MG63 (cell line): ENCODE measurements at places on chromosomes 5 and 9. TPM values are rescaled to one million over a fixed set of nuclear protein-coding genes. Genes with fewer than 3 reads are reported as not detected.

GRCh38 chr5:132668706-132669454 lies 4.9 kb upstream of the IL4 start:
- no peak for DNase-seq

The ANKDD1B gene
- not detected in 2 replicates for total RNA-seq

- no peak for DNase-seq
Measured at GRCh38 chr5:122436615-122437014, 124.6 kb downstream of the SNCAIP start.

DNA sequence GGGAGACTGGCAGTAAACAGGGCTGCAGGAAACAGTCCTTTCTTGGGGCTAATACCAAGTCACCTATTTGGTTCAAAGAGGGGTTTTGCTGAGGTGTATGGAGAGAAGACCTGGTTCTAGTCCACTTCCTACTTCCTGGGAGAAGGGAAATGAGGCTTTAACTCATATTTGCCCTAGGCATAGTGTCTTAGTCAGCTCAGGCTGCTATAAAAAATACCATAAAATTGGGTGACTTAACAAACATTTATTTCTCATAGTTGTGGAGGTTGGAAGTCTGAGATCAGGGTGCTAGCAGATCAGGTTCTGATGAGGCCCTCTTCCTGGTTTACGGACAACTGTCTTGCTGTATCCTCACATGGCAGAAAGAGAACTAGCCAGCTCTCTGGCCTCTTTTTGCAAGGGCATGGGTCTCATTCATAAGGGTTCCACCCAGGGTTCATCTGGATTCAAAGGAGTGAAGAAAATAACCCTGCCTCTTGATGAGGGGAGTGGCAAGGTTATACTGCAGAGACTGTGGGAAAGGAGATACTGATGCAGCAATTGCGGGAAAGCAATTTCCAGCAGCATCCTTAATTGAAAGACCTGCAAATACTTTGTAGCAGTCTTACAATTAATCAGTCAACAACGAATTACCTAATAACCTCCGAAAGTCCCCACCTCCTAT lies 40.5 kb downstream of the ANKDD1B start:
- no peak for DNase-seq

- DNase-seq, result no peak
Measured at GRCh38 chr9:83401328-83401900, 136.8 kb downstream of the FRMD3 start.

DNA sequence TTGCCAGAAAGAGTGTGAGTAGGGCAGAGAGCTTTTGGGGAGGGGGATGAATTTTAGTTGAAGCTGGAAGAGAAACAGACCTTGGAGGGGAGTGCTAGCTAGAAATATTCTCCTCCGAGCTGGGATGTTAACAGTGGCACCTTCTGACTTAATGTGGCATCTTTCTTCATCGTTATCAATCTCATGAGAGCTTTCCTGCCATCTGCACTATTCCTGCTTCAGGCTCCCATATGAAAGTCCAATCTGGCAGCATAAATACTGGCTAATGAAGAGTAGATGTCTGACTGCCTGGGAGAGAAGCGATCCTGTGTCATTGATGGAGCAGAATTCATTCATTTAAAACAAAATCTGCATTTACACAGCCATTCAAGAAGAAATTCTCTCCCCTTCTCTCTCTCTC lies 284.5 kb downstream of the TMEM38B start:
- no peak for DNase-seq

The BAAT gene
- 0.13 TPM in 1 of 2 replicates, not detected in the other for total RNA-seq

GRCh38 chr9:125613141-125613540 lies 93.9 kb downstream of the MAPKAP1 start:
- no peak for DNase-seq

DNA sequence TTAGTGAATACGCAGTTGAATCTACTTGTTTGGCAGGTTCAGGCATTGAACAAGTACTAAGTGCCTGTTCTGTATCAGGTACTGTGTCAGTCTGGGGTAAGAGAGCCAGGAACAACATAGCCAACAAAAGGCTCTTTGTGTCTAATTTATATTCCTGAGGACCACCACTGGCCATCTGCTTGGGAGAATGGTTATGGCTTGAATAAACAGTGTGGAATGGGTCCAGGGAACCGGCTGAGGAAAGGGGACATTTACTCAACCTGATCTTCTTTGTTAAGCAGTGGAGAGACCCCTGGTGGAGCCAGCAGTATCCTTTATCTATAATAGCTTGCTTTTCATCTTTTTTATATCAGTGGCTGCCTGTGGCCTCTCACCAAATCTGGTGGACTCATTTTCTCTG lies 38.6 kb downstream of the EXOSC2 start:
- DNase-seq, result no peak

DNA sequence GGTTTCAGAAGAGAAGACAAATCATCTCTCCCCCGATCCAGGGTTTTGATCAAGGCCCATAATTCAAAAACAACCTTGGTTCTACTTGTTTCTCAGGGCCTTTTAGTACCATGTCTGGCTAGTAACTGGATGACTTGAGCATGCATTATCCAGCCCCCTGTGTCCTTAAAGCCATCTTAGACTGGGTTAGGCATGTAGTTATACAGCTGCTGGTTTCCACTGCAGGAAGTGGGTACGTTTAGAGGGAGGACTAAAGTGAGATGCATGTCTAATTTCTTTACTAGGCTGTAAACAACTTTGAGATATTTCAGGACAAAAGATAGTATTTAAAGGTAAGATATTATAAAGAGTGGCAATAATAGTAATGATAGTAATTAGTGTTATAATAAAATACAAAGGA lies 372.0 kb downstream of the PLK2 start:
- DNase-seq, result no peak

GRCh38 chr5:91361790-91362189 lies 21.3 kb downstream of the ARRDC3 start:
- DNase-seq, result no peak

GRCh38 chr9:127523312-127523851 lies 72.1 kb downstream of the LRSAM1 start:
- no peak for DNase-seq

DNA sequence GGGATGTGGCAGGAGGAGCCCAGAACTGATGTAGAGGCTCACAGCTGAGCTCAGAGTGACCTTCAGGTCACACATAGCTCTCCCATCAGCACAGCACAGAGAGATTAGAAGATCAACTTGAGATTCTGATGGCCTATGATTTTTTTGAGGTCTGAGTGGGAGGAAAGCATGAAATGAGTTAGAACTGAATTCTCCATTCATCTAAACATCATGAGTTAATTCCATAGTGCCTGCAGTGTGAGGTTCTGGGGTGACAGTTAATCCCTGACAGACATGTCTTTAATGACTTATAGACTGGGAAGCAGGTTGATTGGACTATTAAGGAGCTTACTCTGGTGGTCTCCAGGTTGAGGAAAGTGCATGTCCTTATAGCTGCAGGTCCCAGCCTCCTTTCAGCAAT lies 22.4 kb downstream of the SLC22A5 start:
- DNase-seq, result no peak

GRCh38 chr5:73444499-73445438 lies 3.8 kb downstream of the FOXD1 start:
- no peak for DNase-seq

GRCh38 chr9:137552022-137552768 lies 516 bp downstream of the MRPL41 start:
- DNase-seq, result no peak

DNA sequence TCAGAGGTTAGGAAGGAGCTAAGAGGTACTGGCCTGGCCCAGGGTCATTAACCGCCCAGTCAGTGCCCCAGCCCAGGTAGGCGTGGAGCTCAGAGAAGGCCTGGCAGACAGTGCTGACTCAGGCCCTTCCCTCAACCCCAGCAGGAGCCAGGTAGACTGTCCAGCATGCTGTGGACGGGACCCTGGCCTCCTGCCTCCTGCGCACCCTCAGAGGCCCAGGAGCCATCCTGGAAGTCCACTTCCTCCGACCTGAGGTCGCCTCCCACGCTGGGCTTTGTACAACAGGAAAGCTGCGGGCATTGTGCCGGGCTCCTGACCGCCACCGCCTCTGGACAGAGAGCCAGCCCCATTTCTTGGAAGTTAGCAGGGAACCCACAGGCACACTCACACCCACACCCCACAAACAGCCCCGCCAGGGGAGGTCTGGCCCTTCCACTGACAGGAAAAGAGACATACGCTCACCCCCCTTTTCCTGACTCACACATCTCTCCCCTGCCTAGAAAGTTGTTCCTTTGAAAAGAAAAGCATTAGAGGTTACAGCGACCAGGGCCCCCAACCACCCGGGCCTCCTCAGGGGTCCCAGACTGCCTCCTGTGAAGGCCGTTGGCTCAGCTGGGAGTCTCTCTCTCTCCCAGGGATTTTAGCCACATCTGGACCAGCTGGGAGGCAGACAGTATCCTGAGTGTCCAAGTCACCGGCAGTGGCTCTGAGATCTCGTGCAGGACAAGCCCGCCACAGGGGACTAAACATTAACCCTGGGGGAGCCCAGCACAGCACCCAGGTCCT lies 7.7 kb downstream of the RALGDS start:
- no peak for DNase-seq

GRCh38 chr9:129036923-129037766 lies 719 bp downstream of the MIGA2 start:
- DNase-seq, result no peak

The LARP1 gene
- total RNA-seq, result 30.4 and 36.5 TPM in 2 replicates

DNA sequence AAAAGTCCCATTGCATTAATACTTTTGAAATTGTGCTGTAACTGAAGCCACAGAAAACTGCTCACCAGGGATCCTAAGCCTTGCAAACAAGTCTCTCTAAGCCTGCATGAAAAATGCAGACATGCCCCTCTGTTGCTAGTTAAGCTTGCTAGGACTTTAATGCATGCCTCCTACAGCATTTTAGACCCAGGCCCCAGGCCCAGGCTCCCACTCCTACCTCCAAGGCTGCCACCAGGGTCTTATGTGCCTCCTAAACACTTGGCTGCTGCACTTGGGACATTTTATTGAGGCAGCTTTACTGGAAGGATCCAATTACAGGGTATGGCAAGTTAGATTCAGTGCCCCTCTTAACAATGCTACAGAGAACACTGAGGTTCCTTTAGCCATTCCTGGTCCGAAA lies 467.3 kb upstream of the CLINT1 start:
- no peak for DNase-seq

DNA sequence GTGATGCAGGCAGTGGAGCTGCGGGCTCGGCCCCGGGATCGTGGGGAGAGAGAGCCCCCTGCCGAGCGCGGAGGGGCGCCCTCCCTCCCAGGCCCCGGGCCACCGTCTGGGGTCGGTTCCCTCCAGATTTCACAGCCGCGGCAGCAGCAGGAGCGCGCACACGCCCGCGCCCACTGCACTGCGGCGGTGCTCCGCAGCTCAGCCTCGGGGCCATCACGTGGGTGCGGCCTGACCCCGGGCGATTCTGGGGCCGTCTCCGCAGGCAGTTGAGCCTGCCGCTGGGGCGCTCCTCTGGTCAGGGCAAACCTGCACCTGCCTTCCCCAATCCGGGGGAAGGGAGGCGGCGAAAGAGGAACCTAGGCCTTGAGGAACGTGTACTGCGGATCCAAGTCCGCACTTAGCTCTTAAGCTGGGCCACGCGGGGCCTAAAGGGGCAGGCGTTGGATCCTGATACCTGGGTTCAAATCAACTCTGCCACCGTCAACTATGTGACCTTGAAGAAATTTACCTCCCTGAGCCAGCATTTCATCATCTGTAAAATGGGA lies 9.4 kb upstream of the DELE1 start:
- no peak for DNase-seq

The FBXL7 gene
- 9.4 and 17.9 TPM in 2 replicates for total RNA-seq

- DNase-seq, result no peak
Measured at GRCh38 chr9:95077053-95077765, 240.3 kb downstream of the FANCC start.

- DNase-seq, result no peak
Measured at GRCh38 chr9:122051351-122052321, 41.5 kb downstream of the TTLL11 start.

GRCh38 chr9:3215658-3216057 lies 310.1 kb downstream of the RFX3 start:
- no peak for DNase-seq

- peak; percentile 33 for DNase-seq
Measured at GRCh38 chr9:109307380-109308240, 13.2 kb downstream of the EPB41L4B start.
